ENCODE measurements at places on chromosomes 11 and 22.
A peak's percentile ranks its signal among the peaks of the same experiment; 100 is the strongest.

GRCh38 chr11:62726915-62727164 is 417 bp downstream of the HNRNPUL2 start:
- no peak for DNase-seq

GRCh38 chr11:61422226-61422625 is 7.5 kb downstream of the CPSF7 start:
- no peak for DNase-seq

GRCh38 chr22:48522271-48522670 is 1305.4 kb downstream of the BRD1 start:
- DNase-seq: no peak

DNA sequence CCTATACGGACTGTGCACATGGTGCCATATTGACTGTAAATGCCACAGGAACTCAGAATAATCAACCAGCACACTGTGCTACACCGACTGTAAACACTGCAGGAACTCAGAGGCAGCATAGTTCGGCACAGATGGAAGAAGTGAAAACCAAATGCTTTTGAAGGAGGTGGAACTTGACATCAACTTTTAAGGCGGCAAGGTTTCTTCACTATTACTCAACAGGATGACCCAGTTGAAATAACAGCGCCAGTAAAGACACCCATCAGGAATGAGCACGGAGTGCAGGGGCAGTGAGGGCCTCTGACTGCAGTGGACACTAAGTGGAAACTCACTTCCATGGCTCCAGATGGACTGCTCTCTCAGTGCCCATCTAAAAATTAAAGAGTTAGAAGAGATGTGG is 15.7 kb downstream of the TESMIN start:
- DNase-seq: no peak

DNA sequence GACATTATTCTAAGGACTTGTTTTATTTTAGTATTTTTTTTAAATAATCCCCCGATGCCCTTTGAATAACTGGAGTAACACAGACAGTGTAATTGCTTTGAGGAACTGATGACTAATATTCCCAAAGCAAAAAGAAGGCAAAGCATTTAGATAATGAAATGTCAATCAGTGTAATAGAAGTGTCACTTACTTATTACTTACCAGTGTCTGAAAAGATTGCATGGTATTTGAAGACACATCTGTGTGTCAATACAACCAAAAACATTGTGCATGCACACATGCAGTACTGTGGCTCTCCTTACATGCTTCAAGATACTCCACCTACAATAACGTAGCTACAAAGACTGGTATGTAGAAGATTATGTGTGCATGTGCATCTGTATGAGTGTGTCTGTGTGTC is 264.0 kb upstream of the ANO5 start:
- DNase-seq: no peak

GRCh38 chr11:102453302-102453695 is 734 bp upstream of the TMEM123 start:
- DNase-seq: no peak

DNA sequence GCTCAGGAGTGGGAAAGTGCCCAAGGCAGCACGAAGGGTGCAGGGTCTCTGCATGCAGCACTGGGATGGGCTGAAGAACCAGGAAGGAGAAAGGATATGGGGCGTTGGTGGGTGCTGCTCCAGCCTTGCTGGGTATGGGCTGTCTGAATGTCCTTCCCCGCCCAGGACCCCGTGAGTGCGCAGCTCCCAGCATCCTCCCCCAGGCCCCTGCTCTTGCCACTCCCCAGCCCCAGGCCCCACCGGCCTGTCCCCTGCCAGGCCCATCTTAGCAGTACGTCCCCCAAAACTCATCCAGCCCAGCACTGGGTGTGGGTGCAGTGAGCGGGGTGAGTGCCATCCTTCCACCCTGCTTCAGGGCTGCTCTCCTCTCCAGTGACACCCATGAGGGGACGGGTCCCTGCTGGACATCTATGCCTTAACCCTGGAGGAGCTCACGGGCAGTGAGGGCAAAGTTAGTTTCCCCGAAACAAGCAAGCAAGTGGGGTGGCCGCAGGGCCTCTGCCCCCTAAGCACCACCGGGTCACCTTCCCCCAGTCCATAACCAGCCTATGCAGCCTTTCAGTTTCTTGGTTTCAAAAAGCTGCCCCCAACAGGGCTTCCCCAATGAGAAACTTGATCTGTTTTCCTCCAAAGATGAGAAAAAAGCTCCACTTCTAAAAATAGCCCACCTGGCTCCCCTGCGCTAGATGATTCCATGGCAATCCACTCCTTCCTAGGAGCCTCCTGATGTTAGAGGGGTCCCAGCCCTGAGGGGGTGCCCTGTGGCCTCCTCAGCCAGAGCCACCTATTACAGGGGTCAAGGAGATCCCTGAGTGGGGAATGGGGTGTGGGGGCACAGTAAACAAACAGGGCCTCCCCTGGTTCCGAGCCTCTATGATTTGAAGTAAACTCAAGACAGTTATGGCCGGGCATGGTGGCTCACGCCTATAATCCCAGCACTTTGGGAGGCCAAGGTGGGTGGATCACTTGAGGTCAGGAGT is 103.8 kb downstream of the MORC2 start:
- DNase-seq: no peak

- DNase-seq: no peak
Observed at GRCh38 chr22:24185001-24185500, 3.8 kb downstream of the SUSD2 start.

- DNase-seq: no peak
Observed at GRCh38 chr22:32477596-32477995, 3.0 kb downstream of the FBXO7 start.

GRCh38 chr11:133206313-133207005 is 325.8 kb downstream of the OPCML start:
- no peak for DNase-seq

- DNase-seq: no peak
Observed at GRCh38 chr11:2320568-2321310, 18.9 kb downstream of the TSPAN32 start.

- no peak for DNase-seq
Observed at GRCh38 chr11:126008956-126009355, 53.7 kb downstream of the CDON start.

DNA sequence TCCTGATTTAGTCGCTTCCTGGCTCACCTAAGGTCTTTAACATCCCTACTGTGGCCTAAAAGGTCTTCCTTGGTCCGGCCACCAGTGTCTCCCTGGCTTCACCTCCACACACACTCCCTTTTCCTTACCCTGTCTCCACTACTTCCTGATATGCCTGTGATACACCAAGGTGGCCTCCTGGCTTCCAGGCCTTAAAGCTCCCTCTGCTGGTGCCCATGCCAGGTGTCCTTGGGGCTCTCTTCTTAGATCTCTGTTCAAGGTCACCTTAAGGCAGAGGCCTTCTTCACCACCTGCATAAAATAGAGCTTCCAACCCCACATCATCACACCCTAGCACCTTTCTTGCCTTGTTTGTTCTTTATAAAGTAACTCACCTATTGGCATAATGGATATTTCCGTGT is 787.7 kb downstream of the NTM start:
- DNase-seq: no peak

DNA sequence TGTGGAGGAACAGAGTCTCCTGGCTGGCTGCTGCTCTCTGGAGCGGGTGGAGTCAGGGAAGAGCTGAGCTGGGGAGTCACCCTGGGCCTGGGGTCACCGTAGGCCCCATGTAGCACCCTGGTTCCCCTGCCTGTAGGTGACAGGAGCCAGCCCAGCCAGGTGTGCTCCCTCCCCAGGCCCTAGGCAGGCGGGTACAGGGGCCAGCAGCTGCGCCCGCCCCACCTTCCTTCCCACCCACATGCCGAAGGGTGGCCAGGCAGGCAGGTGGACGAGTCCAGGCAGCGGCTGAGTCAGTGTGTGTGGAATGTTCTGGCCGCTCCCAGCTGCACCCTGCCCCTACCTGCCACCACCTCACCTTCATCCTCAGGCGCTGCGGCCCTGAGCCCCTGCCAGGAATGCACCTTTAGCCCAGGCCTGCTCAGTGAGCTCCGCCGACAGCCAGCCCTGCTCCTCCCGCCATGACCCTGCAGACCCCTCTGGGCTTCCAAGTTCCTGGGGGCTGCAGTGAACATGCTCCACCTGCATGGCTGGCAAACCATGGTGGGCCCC is 654 bp upstream of the SYT8 start:
- no peak for DNase-seq

GRCh38 chr11:106581399-106581798 is 436.9 kb downstream of the GUCY1A2 start:
- no peak for DNase-seq

- no peak for DNase-seq
Observed at GRCh38 chr11:16397390-16397789, 41.0 kb upstream of the SOX6 start.

- no peak for DNase-seq
Observed at GRCh38 chr22:19800761-19801244, 40.2 kb downstream of the TBX1 start.

DNA sequence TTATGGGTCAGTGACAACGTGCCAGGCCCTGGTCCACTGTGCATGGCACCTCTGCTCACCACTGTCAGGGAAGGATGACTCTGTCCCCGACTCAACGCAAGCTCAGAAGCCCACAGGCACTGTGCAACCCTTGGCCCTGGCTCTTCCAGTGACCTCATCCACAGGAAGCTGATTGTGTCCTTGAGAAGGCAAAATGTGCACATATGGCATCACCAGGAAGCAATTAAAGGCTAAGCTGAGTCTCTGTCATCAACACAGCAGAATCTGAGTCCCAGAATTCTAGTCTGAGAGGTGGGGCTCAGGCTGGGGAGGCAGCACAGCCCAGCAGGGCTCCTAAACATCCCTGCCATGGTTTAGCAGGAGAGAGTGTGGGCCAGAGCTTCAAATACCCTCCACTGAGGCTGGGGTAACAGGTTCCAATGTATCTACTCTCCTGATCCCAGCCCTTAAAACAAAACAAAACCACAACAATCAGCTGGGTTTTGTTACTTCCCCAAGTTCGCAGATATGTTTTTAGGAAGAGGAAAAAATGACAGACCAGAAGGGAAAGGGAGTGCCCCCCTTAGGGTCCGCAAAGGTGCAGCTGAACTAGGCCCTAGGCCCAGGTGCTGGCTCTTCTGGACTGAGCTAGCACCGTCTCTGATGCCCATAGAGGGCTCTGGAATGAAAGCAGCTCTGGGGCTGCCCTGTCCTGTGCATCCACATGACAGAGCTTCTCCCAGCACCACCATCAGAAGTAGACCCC is 33.5 kb upstream of the GNAZ start:
- no peak for DNase-seq

- DNase-seq: no peak
Observed at GRCh38 chr22:19555651-19556050, 31.4 kb upstream of the CLDN5 start.

- DNase-seq: no peak
Observed at GRCh38 chr11:91396236-91397133, 828.1 kb upstream of the FAT3 start.

- no peak for DNase-seq
Observed at GRCh38 chr11:3916962-3917361, 61.5 kb downstream of the STIM1 start.

GRCh38 chr22:26461188-26461810 is 22.3 kb downstream of the HPS4 start:
- peak; percentile 42 for DNase-seq

All from CD4-positive, alpha-beta T cell treated with Interleukin-10 for 1 hour (primary cell).